GM12878 (cell line): ENCODE measurements at places on chromosomes 5 and 9. TPM values are rescaled to one million over a fixed set of nuclear protein-coding genes. Genes with fewer than 3 reads are reported as not detected.
A peak's percentile ranks its signal among the peaks of the same experiment; 100 is the strongest.

KCNV2 gene
- total RNA-seq = 0.11 TPM in 1 of 2 replicates, not detected in the other

PCDHB2 gene
- total RNA-seq = 0.13 TPM in 1 of 2 replicates, not detected in the other

SLC4A9 gene
- 0.05 TPM in 1 of 2 replicates, not detected in the other for total RNA-seq

OR1J2 gene
- total RNA-seq = not detected in 2 replicates

IFNE gene
- not detected in 2 replicates for total RNA-seq

HAVCR1 gene
- not detected in 2 replicates for total RNA-seq

ADAMTS2 gene
- total RNA-seq = 0.05 TPM in 2 replicates

- DNase-seq = no peak
These were observed 37.7 kb downstream of the NR2F1 start for GRCh38 chr5:93620487-93621326.

- DNase-seq = no peak
These were observed 7.1 kb downstream of the FPGS start for GRCh38 chr9:127809540-127810377.

DNA sequence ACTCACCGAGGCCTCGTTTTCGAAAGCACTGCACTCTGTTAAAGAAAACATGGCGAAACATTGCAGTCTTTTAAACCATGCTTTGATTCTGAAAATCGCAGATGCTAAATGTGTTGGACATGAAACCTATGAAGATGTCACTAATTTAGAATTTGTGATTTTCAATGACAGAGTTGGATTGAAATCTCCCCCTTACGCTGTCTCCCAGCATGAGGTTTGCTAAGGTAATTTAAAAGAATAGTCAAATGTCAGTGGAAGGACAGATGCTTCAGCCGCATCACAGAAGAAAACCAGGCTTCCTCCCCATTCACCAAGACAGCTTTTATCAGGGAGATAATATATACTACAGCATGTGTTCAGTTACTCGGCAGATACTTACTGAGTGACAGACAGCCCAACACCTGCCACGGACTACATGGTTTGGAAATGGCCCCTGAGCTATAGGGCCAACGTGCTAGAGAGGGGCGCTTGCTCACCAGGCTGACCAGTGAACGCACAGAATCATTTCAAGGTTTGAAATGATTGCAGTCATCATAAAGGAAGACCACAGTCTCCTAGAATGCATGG is 136.9 kb downstream of the ADAMTS16 start:
- DNase-seq = no peak

- DNase-seq = no peak
These were observed 123.1 kb downstream of the PAPPA start for GRCh38 chr9:116276651-116277121.

- no peak for DNase-seq
These were observed 802 bp downstream of the APBB3 start for GRCh38 chr5:140563596-140563995.

DNA sequence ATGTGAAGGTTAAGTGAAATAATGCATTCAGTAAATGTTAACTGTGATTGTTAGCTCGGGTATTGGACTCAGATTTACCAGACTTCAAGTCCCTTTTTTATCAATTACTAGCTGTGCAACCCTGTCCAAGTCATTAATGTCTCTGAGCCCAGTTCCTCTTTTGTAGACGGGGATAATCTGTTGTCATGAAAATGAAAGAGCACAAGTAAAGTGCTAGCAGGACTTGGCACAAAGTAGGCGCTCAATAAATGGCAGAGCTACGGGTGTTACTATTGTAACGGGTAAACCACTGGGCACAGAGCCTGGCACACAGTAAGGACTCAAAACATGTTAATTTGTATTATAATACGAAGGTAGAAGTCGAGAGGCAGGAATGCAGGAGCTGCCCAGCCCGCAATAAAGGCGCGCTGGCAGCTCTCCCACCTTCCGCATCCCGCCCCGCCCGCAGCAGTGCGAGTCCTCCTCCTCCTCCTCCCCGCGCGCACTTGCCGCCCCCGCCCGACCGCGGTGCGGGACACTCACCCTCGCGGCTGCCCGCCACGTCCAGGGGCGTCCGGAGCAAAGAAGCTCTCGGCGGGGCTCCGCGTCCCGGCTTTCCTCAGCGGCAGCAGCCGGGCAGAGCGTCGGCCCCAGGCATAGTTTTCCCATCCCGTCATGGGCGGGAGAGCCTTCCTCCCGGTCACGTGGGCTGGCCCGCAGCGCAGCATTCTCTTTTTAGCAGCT is at the start of gene C1QTNF2:
TSS of gene C1QTNF2 (minus strand) at position 637 of the 723 bp plus-strand sequence. CDS start 15,615 bp downstream, outside the sequence.
- DNase-seq = no peak

DNA sequence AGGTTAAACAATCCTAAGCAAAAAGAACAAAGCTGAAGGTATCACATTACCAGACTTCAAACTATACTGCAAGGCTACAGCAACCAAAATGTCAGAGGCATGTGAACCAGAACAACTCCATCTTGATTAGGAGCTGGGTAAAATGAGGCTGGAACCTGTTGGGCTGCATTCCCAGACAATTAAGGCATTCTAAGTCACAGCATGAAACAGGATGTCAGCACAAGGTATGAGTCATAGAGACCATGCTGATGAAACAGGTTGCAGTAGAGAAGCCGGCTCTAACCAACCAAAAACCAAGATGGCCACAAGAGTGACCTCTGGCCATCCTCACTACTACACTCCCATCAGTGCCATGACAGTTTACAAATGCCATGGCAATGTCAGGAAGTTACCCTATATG is 252.0 kb downstream of the RASEF start:
- DNase-seq = no peak

GRCh38 chr5:177367981-177368868 is 10.5 kb downstream of the RGS14 start:
- no peak for DNase-seq

DNA sequence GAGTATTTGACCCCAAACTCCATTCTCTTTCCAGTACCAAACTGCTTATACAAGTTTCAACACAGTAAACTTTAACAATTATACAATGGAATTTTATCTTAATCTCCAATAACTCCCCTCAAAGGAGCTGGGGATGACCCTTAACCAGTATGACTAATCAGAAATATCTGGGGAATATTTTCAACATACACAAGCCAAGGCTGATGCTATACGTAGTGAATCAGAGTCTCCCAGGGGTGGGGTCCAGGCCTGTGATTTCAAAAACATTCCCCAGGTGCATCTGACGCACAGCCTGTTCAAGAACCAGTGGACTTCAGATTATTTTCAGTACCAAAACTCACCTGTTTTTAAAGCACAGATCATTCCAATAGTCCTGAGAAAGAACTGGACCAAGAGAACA is 11.8 kb upstream of the SEMA5A start:
- DNase-seq = no peak

DNA sequence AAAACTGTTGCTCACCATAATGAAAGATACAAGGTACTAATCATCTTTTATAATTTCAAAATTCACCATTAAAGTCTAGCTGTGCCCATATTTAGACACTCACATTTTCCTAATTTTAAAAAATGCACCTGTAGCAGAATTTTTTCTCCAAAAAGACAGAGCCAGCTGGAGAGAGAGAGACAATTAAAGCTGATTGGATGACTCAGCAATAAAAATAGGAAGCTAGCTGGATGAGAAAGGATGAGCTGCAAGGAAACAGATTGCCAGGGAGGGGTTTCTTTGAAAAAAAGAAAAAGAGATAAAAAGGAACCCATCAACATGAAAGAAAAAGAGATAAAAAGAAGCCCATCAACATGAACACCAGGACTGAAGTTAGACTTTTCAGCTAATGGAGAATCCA is 73.8 kb downstream of the HCN1 start:
- DNase-seq = no peak

DNA sequence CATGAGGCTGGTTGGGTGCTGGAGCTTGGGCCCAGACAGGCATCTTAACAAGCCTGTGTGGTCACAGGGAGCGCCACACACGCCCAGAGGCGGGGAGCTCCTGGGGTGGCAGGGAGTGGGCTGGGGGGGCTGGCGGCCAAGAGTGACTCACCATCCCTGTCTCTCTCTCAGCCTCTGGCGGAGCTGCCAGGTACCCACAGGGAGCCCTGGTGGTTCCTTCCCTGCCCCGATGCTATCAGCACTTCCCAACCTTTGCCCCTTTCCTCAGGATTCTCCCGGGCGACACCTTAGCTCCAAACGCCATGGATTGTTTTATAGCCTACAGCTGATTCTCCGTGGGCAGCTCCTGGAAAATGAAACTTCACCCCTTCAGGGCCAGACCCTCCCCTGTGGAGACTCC is 5.5 kb downstream of the SLC9A3 start:
- no peak for DNase-seq

DNA sequence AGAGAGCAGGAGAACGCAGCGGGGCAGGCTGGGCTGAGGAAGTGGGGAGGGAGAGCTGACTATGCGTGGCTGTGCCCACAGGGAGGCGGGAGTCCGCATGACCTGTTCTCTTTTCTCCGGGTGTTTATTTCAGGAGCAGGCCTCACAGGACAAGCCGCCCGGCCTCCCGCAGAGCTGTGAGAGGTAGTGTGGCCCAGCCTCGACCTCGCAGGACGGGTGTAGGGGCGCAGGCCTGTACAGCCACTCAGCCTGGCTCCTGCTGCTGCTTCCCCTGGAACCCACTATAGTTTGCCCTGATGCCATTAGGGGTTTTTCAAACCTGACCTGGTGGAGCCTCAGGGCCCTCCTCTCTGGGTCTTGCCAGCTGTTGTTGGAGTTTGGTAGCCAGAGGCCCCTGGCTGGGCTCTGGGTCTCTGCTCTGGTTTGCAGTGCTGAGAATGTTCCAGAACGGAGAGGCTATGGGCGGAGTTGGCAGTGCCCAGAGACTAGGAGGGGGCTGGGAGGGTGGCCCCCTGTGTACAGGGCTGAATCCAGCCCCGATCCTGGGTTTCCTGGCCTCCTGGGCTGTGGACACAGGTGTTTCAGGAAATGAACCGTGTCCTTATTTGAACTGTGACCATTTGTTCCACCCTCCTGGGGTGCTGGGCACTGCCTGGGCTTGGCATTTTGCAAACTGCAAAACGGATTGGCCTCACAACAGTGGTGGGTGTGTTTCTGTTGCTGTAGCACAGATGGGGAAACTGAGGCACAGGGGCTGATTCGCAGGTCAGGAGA is 78.8 kb downstream of the WNK2 start:
- DNase-seq = no peak

- no peak for DNase-seq
These were observed 145.1 kb downstream of the NXNL2 start for GRCh38 chr9:88680041-88680440.

DNA sequence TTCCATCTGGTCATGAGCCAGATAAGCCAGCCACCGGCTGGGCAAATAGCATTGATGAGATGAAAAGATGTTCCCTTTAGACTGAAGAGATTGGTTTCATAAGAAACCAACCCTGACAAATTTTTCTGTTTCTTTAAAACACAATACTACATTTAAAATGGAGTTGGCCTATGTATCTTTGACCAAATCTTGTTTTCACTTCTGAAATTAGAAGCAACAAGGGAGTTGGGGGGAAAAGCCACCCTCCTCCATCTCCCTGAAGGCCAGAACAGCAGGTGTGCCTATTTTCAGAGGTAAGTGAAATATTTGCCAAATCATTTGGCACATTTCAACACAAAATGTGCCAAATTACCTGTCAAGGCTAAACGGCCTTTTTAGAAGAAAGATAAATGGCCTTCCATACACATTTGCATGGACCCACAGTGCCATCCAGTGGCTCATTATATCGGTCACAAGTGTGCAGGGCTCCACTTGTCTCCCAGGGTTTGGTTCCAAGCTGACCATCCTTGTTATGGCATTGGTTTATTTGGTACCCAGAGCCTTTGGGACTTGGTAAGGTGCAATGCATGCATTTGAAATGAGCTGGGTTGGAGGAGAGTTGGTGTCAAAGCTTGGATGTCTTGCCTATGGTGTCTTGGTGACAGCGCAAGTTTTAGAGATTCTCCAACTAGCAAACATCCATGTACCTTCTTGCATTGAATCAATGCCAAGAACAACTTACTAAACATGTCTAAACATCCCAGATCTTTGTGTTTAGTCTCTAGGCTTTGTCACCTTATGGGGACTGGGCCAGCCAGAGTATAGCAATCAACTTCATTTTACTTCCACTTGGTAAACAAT is 372.0 kb upstream of the KIF2A start:
- peak; percentile 7 for DNase-seq

GRCh38 chr9:84781458-84781857 is 111.9 kb downstream of the NTRK2 start:
- no peak for DNase-seq

- DNase-seq = no peak
These were observed 46.6 kb downstream of the CFAP95 start for GRCh38 chr9:69867081-69867814.

- no peak for DNase-seq
These were observed 91.8 kb upstream of the FER start for GRCh38 chr5:108655750-108656450.

- no peak for DNase-seq
These were observed 58.0 kb downstream of the GDA start for GRCh38 chr9:72207278-72207677.

DNA sequence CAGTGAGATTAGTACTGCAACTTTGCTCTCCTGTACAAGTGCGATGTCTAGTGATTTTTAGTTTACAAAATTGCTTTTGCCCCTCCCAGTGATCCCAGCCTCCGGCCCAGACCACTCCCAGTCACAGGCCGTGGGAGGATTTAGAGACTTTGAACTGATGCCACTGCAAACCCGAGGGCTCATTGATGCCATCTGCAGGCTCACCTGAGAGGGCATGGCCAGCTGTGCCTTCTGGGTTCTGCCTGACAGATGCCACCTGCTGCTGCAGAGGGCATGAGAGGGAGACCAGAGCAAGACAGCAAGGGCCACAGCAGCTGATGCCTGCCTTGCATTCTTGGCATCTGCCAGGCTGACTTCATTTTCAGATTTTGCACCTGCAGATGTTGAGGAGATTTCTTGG is 593.8 kb downstream of the CDK5RAP2 start:
- no peak for DNase-seq

GRCh38 chr5:62931153-62931950 is 352.7 kb downstream of the LRRC70 start:
- no peak for DNase-seq

DNA sequence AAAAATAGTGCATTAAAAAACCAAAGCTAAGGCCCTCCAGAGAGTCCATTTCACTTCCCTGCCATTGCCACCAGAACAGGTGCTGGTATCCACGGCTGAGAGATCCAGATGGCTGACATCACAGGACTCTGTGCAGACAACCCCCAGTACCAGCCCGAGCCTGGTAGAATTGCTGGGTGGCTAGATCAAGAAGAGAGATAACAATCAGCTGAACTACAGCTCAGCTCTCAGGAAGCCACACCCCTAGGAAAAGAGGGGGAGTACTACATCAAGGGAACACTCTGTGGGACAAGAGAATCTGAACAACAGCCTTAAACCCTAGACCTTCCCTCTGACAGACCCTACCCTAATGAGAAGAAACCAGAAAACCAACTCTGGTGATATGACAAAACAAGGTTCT is 73.8 kb upstream of the SLIT3 start:
- no peak for DNase-seq

GRCh38 chr5:146461319-146461718 is 14.2 kb downstream of the TCERG1 start:
- DNase-seq = no peak
